Vagina (tissue), 2 donors: ENCODE measurements at places on chromosomes 11 and 22. TPM values are rescaled to one million over a fixed set of nuclear protein-coding genes. Genes with fewer than 3 reads are reported as not detected.

The TRIM34 gene
- total RNA-seq: 6.9 TPM

The P2RY6 gene
- 2.0 TPM for total RNA-seq

The SMCO4 gene
- 9.6 TPM for total RNA-seq

The TLCD5 gene
- 3.7 TPM for total RNA-seq

The OSBP2 gene
- 3.7 TPM for total RNA-seq

The OR5A1 gene
- total RNA-seq: not detected
